ENCODE measurements at places on chromosomes 2 and 18.

DNA sequence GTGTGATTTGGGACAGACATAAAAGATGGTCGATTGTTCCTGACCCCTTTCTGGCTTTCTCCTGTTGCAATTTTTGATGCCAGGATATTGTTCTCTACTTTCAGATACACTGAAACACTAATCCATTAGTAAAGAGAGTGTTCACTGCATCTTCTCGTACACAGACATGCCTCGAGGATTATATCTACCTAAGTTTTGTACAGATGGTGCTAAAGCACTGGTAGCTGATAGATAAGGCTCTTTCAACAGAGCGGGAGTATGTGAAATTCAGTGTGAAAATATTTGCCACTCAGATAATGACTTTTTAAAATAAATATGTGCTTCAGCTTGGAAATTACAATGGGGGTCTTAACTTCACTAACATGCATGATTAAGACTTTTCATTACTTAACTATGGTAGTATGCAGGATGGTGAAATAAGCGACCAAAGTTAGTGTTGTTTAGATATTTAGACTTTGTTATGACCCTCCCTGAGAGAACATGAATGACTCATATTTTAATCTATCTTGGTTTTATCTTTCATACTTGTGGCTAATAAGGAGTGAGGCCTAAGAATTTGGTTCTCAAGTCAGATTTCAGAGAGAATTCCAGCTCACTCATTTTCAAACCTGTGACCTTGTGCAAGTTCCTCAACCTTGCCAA is 474.9 kb downstream of the NRXN1 start:
- no peak for DNase-seq

DNA sequence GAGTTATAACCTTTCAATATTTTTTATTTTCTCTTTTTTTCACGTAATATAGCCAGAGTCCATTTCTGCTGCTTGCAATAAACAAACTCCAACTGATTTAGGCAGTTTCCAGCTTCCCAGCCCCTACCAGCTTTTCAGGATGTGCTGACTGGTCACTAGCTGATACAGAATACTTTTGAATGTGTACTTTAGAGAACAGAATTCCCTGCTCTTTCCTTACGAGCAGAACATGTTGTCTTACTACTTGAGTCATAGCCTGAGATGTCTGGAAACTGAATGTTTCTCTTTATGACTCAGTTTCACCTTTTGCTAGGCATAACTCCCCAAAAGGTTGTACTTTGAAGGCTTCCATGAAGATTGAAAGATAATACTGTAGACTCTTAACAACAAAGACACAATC is 44.5 kb upstream of the KCNE4 start:
- no peak for DNase-seq

DNA sequence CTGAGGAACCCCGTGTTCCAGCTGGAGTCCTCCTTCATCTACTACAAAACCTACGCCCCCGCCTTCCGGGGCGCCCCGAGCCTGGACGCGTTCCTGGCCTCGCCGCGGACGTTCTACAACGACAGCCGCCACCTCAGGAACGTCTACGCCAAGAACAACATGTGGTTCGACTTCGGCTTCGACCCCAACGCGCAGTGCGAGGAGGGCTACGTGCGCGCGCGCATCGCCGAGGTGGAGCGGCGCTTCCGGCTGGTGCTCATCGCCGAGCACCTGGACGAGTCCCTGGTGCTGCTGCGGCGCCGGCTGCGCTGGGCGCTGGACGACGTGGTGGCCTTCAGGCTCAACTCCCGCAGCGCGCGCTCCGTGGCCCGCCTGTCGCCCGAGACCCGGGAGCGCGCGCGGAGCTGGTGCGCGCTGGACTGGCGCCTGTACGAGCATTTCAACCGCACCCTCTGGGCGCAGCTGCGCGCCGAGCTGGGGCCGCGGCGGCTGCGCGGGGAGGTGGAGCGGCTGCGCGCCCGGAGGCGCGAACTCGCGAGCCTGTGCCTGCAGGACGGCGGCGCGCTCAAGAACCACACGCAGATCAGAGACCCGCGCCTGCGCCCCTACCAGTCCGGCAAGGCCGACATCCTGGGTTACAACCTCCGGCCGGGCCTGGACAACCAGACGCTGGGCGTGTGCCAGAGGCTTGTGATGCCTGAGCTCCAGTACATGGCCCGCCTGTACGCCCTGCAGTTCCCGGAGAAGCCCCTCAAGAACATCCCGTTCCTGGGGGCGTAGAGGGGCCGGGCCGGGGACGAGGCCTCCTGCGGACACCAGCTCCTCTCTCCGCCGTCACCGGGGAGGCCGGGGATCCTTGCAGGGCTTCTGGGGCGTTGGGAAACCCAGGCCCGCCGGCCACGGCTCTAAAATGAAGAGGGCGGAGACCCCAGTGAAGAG is 5.3 kb upstream of the NEU4 start:
- DNase-seq, result peak; percentile 56

- DNase-seq, result no peak
These were observed 7.3 kb upstream of the ZAP70 start for GRCh38 chr2:97706112-97706511.

DNA sequence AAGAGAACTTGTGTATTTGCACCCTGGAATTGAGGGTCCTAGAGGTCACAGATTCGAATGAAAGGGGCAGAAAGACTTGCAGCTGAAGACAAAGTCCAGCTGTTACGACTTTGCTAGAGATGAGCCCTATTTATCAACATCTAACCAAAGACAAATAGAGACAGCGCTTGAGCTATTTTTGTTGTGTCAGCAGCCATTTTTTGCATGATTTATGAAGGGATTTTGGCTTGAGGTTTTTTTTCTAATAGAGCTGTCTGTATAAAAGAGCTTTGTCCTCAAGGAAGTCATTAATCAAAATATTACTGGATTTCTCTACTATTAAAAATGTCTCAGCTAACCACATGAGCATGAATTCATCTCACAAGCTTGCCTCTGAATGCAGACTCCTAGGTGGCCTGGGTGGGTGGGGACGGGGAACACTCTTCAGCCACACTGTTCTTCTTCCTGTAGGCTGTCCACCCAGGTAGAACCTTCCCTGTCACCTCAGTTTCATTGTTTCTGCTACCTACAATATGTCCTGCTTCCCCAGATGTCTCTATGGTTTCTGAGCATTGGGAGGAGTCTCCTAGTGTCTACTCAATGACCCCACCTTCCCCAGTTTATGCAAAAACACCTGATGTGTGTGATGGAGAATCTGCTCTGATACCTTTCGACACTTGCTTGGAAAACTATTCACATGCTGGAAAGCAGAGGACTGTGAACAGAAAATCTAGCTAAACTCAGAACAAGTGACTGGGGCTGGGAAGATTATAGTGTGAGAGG is 7.2 kb upstream of the CD226 start:
- no peak for DNase-seq

GRCh38 chr2:241048149-241048948 is 49.9 kb downstream of the SNED1 start:
- DNase-seq, result no peak

DNA sequence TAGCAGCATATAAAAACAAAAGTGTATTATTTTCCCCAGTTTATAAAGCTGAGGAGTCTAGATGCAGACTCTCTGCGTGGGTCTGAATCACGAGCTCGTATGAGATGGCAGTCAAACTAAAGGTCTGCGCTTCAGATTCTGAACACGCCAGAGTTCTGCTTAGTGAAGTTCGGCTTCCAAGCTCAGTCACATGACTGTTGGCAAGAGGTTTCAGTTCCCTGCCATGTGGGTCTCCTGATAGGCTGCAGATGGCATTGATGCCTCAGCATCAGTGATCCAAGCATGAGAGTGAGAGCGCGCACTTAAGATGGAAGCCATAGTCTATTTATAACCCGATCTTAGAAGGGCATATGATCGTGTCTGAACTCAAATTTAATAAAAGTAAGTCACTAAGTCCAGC is 242.8 kb upstream of the DOK6 start:
- DNase-seq, result no peak

DNA sequence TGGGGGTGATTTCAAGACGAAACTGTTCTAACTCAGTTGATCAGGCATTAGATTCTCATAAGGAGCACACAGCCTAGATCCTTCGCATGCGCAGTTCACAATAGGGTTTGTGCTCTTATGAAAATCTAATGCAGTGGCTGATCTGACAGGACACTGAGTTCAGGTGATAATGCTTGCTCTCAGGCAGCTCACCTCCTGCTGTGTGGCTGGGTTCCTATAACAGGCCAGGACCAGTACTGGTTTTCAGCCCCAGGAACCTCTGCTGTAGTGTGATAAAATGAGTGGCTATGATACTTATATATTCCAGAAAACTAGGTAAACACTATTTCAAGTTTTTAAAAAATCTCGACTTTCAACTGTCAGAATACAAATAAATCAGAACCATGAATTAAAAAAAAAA is 271.4 kb downstream of the GALNT13 start:
- no peak for DNase-seq

GRCh38 chr2:10475811-10476660 is 27.9 kb upstream of the ODC1 start:
- DNase-seq, result no peak

- no peak for DNase-seq
These were observed 131.3 kb downstream of the INO80D start for GRCh38 chr2:205954707-205955106.

DNA sequence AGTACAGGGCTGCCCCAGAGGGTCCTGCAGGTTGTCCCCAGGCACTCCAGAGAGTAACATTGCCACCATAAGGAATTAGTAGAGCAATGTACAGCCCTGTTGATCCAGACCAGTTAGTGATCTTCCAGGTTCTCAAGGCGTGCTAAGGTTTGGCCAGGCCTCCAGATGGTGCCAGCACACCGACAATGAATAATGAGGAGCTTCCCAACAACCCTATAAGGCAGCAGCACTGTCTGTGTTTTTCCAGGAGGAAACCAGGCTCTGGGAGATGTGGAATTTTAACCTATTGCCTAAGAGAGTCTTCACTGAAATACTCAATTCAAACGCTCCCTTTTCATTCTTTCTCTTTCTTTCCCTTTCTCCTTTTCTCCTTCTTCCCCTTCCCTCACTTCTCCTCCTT is 122.1 kb downstream of the MGAT5 start:
- no peak for DNase-seq

- peak; percentile 89 for DNase-seq
These were observed at the start of gene ABHD3 for GRCh38 chr18:21704603-21705364. ABHD3 (minus strand) TSS chr18:21704774; CDS start chr18:21704665, 109 bp downstream.

DNA sequence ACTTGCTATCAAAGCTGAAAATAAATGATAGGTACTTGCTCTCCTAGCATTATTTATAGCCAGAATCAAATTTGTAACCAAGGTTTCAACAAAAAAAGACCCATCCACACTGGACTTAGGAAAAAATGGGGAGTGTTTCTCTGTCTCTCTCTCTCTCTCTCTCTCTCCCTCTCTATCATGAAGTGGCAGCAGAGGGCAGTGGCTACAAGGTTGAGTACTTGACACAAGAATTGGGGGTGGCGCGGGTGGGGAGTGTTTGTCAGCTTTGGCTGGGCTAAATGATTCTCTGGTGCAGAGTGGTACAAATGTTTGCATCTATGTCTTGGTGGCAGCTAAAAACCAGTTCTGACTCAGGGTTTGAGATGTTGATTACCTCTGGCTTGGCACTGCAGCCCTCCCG is 85.0 kb downstream of the RBM43 start:
- no peak for DNase-seq

GRCh38 chr2:69514406-69514805 is 77.2 kb upstream of the NFU1 start:
- no peak for DNase-seq

DNA sequence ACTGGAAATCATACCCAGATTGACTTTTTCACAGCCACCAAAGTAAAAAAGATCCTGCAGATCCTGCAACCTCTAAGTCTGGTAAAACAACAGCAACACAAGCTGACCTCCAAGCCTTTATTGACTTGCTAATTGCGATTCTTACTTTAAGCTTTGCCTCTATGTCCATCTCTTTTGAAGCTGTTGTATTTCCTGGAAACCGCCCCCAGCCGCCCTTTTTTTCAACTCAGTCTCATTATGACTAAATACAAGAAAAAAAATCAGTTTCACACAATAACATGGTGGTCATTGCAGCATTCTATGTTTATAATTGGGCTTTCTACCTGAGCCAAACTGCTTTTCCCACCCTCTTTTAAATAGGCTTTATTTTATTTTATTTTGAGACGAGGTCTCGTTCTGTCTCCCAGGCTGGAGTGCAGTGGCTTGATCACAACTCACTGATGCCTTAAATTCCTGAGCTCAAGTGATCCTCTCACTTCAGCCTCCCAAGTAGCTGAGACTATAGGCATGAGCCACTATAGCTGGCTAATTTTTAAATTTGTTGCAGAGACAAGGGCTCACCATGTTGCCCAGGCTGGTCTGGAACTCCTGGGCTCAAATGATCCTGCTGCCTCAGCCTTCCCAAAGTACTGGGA is 76.2 kb downstream of the MOGAT1 start:
- peak; percentile 12 for DNase-seq

GRCh38 chr2:183248866-183249567 is 124.8 kb downstream of the NUP35 start:
- no peak for DNase-seq

DNA sequence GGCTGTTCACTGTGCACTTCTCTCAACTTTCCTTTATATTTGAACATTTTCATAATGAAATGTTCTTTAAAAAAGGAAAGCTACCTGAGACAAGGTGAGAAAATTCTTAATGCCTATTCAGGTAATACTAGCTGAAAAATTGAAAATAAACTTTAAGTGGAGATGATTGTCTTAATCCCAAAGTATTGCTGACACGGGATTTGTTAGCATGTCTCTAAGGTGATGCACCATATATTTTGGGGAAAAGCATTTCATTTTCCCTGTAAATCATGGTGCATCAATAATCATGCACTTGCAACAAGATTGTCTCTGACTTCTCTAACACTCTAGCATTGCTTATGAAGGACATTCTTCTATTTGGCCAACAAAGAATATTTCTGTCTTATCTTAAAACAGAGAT is 848.0 kb downstream of the DPP10 start:
- DNase-seq, result no peak

GRCh38 chr2:104786821-104787220 is 67.1 kb upstream of the POU3F3 start:
- DNase-seq, result no peak

DNA sequence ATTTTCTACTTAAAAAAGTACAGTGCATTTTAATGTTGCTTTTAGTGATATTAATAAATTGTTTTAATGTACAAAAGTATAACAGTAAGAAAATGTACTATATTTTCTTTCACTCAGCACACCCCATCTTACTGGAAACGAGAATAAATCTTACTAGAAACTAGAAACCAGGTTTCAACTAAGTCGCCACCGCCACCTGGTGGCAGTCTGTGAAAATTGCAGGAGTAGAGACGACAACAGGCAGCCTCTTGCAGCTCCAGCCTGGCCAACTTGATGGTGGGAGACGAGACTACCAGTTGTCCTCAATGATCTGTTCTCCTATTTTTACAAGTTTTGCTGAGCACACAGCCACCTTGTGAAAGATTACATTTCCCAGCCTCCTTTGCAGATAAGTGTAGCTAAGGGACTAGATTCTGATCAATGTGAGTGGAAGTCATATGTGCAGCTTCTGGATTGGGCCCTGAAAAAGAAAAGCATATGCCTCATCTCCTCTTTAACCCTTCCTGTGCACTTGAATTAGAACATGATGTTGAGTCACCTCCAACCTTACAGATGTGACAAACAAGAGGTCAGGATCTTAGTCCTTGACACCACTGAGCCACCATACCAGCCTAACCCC is 8.7 kb downstream of the OTOF start:
- DNase-seq, result peak; percentile 79

- no peak for DNase-seq
These were observed 301.4 kb downstream of the GALR1 start for GRCh38 chr18:77551055-77551454.

GRCh38 chr2:176138526-176138922 is 9.0 kb downstream of the HOXD8 start:
- no peak for DNase-seq

- DNase-seq, result no peak
These were observed 79.5 kb downstream of the COX7A2L start for GRCh38 chr2:42281416-42282081.
